ENCODE measurements at places on chromosomes 2 and 18. TPM values are rescaled to one million over a fixed set of nuclear protein-coding genes. Genes with fewer than 3 reads are reported as not detected.

DNA sequence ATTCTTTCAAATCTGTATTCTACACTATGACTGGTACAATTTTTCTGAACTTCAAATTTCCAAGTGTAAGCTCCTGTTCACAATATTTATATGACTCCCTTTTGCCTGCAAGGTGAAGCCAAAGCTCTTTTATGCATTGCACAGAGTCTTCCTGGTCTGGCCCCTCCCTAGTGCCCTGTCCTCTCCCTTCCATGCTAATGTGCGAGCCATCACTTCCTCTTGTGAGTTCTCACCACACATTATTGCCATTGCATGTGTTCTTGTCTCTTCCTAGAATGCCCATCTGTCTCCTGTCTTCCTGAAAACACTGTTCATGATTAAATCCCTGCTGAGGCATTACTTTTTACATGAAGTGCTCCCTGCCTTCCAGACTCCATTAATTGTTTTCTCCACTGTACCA lies 169.9 kb downstream of the MC4R start:
- H3K36me3 ChIP-seq = no peaks in the 10 kb centered on the region
- H3K4me1 ChIP-seq = no peaks in the 10 kb centered on the region
- H3K27ac ChIP-seq = no peak overlapping the region
- no peak overlapping the region for H3K4me3 ChIP-seq
- DNase-seq = no peak
- no peaks in the 10 kb centered on the region for H3K27me3 ChIP-seq

DNA sequence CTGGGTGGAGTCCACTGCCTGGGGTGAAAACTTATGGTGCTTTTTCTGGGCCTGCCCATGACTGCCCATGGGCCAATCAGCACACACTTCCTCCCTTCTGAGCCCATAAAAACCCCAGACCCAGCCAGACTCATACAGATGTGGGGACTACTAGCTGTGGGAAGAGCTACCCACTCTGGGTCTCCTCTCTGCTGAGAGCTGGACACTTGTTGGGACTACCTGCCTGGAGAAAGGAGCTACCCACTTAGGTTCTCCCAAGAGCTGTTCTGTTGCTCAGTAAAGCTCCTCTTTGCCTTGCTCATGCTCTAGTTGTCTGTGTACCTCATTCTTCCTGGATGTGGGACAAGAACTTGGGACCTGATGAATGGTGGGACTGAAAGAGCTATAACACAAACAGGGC lies 119.6 kb upstream of the SLC38A11 start:
- DNase-seq = no peak
- H3K4me1 ChIP-seq = no peaks in the 10 kb centered on the region
- H3K4me3 ChIP-seq = no peak overlapping the region

- peaks cover 4% of the 10 kb centered on the region for H3K4me1 ChIP-seq
- H3K36me3 ChIP-seq = no peaks in the 10 kb centered on the region
- H3K27ac ChIP-seq = peak overlapping the region; percentile 45
- H3K27me3 ChIP-seq = no peaks in the 10 kb centered on the region
- H3K4me3 ChIP-seq = peak overlapping the region; percentile 79
Observed at GRCh38 chr2:134120406-134120732, 133.5 kb upstream of the MGAT5 start.

- DNase-seq = peak; percentile 76
- H3K4me3 ChIP-seq = no peak overlapping the region
- H3K4me1 ChIP-seq = no peaks in the 10 kb centered on the region
- H3K36me3 ChIP-seq = no peaks in the 10 kb centered on the region
Observed at GRCh38 chr2:126634273-126634861, 21.6 kb upstream of the GYPC start.

DNA sequence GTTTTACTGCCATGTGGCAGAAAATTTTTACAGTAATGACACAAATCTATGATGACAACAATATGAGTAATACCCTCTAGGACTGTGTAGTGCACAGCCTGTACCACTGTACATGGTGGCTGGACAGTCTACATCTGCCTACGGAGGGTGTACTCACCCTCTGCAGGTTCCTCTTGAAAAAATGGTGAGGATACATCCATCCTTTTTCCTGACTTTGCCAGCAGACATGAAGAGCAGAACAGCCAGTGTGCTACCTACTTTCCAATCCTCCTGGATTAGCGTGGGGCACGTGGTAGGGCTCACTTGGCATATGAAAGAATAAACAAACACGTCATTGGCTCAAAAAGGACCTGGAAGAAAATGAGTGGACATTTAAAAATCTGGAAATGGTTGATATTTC lies 62.6 kb downstream of the TRPM8 start:
- H3K27me3 ChIP-seq = no peaks in the 10 kb centered on the region
- no peak for DNase-seq
- H3K4me3 ChIP-seq = no peak overlapping the region
- no peaks in the 10 kb centered on the region for H3K36me3 ChIP-seq
- no peak overlapping the region for H3K27ac ChIP-seq
- no peaks in the 10 kb centered on the region for H3K4me1 ChIP-seq

- DNase-seq = no peak
- peaks cover 6% of the 10 kb centered on the region for H3K4me1 ChIP-seq
- H3K36me3 ChIP-seq = no peaks in the 10 kb centered on the region
- no peak overlapping the region for H3K27ac ChIP-seq
Observed at GRCh38 chr2:110773401-110773921, 41.1 kb downstream of the ACOXL start.

DNA sequence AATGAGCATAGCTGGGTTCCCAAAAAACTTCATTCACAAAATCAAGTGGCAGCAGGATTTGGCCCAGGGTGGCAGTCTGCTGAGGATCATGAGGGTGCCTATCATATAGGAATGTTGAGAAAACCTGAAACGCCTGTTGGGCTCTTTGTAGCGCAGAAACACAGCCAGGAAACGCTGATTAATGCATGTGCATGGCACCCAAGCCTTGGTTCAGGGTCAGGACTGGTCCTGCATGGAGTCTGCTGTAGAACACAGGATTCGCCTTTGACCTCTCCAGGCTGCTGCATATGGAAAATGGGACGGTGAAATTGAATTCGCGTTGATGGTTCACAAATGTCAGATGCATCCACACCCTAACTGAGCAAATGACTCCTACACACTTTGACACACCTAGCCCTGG lies 227.9 kb upstream of the COPS8 start:
- H3K4me3 ChIP-seq = no peak overlapping the region
- no peaks in the 10 kb centered on the region for H3K36me3 ChIP-seq
- H3K4me1 ChIP-seq = peaks cover 19% of the 10 kb centered on the region
- no peaks in the 10 kb centered on the region for H3K27me3 ChIP-seq
- H3K27ac ChIP-seq = no peak overlapping the region

DNA sequence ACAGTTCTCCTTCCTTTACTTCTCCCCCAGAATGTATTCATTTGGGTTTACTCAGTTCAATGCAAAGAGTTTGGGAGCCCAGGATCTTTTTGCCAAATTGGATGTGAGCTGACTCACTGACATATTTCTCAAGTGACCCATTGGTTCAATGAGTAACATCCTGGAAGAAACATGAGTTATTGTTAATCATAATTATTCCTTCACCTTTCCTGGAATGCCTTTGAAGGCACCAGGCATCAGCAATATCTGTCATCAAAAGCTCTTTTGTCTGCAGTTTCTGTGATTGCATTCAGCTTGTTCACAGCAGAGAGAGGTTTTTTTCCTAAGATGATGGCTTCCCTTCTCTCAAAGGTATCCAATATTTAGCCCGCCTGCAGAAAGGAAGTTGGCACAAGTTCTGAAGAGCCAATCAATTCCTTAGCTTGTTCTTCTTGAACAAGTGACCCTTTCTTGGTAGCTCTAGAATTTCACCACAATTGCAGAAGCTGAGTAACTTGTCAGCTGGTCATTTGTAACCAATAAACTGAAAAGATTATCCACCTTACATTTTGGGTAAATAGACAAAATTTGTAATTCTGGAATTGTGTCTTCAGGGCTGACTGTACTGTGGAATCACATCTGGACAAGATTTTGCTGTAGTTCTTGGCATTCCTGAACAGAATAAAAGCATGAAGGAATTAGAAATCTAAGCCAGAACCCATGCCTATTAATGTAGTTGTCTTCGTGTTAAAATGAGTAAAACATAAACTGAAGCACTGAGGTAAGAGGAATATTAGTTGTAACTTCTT lies 72.2 kb upstream of the TMEM17 start:
- no peak for DNase-seq
- no peaks in the 10 kb centered on the region for H3K27me3 ChIP-seq
- no peak overlapping the region for H3K4me3 ChIP-seq
- H3K4me1 ChIP-seq = no peaks in the 10 kb centered on the region
- H3K27ac ChIP-seq = no peak overlapping the region
- H3K36me3 ChIP-seq = no peaks in the 10 kb centered on the region

DNA sequence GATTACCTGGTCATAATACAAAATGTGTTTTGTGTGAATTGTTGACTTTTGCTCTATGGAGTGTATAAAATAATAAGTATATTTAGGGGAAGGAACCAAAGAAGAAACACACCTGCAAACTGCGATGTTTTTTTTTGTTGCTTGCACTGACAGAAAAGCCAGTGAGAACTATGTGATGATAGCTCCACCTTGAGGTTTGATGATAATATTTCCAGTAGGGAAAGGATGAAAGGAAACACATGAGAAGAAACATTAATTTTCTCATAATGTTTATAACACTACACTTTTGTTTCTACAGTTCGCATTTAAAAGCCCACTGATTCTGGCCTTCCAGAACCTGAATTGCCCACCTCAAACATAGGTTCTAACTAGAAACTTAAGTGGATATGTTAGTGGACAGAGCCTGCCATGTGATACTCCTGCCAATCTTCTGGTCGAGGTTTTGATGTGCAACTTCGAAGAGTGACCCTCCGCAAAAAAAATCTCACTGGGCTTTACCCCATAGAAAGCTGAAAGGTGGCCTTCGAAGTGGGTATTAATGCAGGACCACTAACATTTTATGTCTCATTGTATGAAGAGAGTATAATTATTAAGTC lies 476.4 kb upstream of the SPHKAP start:
- no peaks in the 10 kb centered on the region for H3K27me3 ChIP-seq
- H3K36me3 ChIP-seq = no peaks in the 10 kb centered on the region
- no peaks in the 10 kb centered on the region for H3K4me1 ChIP-seq

- H3K27me3 ChIP-seq = no peaks in the 10 kb centered on the region
- H3K27ac ChIP-seq = no peak overlapping the region
- no peaks in the 10 kb centered on the region for H3K4me1 ChIP-seq
- no peaks in the 10 kb centered on the region for H3K36me3 ChIP-seq
Observed at GRCh38 chr2:180705122-180705521, 275.3 kb upstream of the UBE2E3 start.

DNA sequence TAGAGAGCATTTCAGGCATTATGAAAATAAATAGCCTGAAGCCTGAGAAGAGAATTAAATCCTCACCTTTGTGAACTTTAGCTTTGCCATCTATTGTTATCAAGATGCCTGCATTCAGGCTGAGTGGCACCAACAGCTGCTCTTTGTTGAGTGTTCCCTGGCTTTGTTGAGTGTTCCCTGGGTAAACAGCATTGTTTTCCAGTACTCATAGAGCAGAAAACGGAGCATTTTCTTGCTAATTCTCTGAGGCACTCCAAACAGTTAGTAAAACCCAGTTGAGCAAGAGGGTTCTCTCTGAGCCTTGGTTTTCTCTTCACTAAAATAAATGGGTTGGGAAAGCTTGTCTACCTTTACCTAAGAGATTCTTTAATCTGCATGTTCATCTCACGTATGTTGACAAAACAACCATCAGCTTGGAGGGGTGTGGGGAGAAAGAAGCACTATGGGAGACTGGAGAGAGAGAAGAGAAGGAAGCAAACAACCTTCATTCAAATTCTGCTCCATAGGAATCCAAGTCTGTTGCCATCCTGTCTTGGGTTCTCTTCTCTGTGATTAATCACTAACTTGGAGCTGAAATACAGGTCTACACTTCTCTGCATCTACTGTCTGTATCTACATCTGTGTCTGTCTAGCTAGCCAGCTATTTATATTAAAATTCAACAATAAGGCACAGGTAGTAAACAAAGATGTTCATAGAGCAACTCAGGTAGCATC lies 567.0 kb upstream of the SOX11 start:
- DNase-seq = peak; percentile 55
- no peaks in the 10 kb centered on the region for H3K27me3 ChIP-seq
- H3K4me1 ChIP-seq = peaks cover 23% of the 10 kb centered on the region
- H3K36me3 ChIP-seq = no peaks in the 10 kb centered on the region
- H3K4me3 ChIP-seq = peak overlapping the region; percentile 16

GRCh38 chr18:38611036-38611964 lies 1045.7 kb upstream of the CELF4 start:
- no peak for DNase-seq
- no peaks in the 10 kb centered on the region for H3K4me1 ChIP-seq
- H3K27me3 ChIP-seq = no peaks in the 10 kb centered on the region
- no peak overlapping the region for H3K27ac ChIP-seq
- no peaks in the 10 kb centered on the region for H3K36me3 ChIP-seq
- H3K4me3 ChIP-seq = no peak overlapping the region

GRCh38 chr2:238160206-238161129 lies 1.7 kb downstream of the ERFE start:
- peak; percentile 83 for DNase-seq
- no peak overlapping the region for H3K4me3 ChIP-seq
- H3K4me1 ChIP-seq = no peaks in the 10 kb centered on the region
- H3K36me3 ChIP-seq = no peaks in the 10 kb centered on the region
- H3K27me3 ChIP-seq = peaks cover 64% of the 10 kb centered on the region

DNA sequence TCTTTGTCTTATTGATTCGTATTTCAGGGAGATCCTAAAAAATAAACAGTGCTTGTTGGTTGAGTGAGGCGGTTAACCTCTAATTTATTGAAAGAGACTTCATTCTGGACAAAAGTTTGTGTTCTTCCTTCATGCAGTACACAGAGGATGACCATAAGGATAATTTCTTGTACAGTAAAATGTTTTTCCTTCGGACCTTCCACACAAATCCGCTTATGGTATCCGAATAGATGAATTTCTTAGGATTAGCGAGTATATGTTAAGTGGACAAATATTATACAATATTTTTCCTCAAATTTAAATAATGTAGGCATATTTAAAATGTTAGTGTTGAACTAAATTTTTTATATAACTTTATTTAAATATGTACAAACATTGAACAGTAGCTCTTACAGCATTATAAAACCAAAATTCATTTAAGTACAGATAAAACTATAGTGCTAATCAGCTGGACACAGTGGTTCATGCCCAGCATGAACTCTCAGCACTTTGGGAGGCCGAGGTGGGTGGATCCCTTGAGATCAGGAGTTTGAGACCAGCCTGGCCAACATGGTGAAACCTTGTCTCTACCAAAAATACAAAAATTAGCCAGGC lies 84.4 kb downstream of the LPIN1 start:
- no peaks in the 10 kb centered on the region for H3K36me3 ChIP-seq
- peaks cover 6% of the 10 kb centered on the region for H3K4me1 ChIP-seq
- H3K4me3 ChIP-seq = no peak overlapping the region
- H3K27me3 ChIP-seq = no peaks in the 10 kb centered on the region
- peak overlapping the region; percentile 79 for H3K27ac ChIP-seq

Gene WDR35
- total RNA-seq = 12.4 TPM

Gene TCF23
- total RNA-seq = not detected

Gene TFCP2L1
- 4.3 TPM for total RNA-seq

Gene SH3RF3
- total RNA-seq = 1.8 TPM

Gene FAM228A
- not detected for total RNA-seq

Gene MYOM1
- 0.27 TPM for total RNA-seq
